ENCODE measurements at places on chromosomes 11 and 22.

- no peak for DNase-seq
These were observed 2.0 kb upstream of the FJX1 start for GRCh38 chr11:35615921-35616900.

- no peak for DNase-seq
These were observed 406.2 kb upstream of the CADM1 start for GRCh38 chr11:115910379-115910778.

DNA sequence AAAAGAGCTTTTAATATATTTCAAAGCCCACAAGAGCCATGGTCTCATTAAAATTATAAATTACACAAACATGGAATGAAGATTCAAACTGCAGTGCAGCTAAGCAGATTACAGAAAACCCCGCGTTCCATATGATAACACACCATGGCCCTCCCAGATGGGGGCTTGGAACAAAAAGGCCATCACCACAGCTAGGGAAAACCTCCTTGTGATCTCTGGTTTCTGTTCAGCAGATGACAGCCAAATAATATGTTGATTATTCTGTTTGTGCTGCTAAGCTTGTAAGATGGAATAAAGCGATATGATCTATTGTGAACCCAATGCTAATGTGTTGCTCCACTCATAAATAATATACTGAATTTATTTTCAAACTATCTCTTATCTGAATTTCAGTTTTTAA is 28.5 kb downstream of the IMMP1L start:
- no peak for DNase-seq

DNA sequence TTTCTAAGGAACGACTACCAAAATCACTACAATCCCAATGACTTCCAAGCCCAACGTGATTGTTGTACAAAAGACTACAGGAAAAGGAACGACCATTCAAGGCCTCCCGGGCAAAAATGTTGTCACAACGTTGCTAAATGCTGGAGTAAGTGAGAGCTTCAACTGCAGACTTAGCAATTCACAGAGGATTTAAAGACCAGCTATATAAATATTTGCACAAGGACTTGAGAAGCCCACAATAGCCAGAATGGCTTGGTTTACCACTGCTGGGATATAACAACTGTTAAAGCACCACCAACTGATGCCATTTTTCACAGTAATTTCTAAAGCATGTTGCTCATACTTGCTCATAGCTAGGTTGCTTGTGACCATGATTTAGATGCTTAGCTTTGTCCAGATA is 78.3 kb downstream of the EMSY start:
- no peak for DNase-seq

DNA sequence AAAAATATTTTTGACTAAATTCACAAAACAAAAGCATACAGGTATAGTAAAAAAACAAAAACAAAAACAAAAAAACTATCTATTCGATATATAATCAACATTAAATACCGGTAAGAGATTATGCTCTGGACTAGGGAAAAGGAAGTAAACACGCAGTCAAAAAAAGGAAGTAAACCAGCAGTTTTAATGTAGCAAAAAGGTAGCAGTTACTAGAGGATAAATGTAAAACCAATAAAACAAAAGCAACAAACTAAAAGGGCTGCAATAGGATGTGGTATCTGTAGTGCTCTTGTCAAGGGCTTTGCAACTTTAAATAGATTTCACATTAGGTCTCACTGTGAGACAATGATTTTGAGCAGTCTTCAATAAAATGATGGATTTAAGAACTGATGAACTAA is 2.4 kb downstream of the TRIM22 start:
- DNase-seq: no peak

DNA sequence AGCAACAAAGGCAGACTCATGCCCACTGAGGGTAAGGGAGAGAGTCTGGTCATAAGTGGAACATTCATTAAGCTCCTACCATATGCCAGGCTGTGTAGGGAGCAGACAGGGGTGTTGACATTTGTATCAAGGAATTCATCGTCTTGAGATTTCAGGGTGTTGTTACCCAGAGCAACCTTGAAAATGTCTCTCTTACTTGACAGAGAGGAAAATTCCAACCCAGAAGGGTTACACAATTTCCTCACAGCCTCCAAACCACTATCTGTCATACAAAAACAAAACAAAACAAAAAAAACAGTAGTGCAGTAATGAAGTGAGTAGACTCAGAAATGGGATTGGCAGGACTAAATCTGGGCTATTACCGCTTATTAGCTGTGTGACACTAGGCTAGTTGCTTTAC is 113.2 kb downstream of the MIAT start:
- DNase-seq: no peak

DNA sequence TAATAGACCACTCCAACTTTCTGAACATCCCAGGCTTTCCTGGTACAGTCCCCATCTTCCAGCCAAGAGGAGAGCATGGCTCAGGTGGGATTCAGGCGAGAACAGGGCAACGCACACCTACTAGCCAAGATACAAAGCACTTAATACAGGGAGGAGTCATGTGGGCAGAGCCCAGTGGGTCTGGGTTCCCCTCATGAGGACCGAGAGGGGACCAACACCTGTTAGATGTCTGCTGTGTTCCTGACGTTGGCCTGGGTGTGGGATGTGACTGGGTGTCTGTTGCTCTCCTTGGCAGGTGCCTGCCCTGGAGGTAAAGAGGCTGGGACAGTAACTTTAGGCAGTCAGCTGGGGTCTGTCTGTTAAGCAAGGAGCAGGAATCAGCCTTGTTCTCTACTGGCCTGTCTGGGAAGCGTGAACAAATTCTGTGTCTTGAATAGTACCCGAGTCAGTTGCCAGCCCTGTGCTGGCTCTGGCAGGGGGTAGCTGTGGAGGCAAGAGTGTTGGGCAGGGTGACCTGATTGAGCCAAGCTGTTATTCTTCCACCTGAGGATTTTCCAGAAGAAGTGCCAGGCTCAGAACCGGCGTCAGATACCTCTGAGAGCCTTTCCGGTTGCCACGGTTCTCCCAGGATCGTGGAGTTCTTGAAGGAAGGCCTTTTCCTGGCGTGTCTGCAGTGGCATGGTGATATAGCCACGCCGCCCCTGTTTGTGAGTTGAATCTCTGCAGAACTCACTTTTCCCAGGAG is 56.3 kb downstream of the BCR start:
- DNase-seq: no peak

GRCh38 chr11:20518323-20518834 is 81.0 kb upstream of the SLC6A5 start:
- no peak for DNase-seq

DNA sequence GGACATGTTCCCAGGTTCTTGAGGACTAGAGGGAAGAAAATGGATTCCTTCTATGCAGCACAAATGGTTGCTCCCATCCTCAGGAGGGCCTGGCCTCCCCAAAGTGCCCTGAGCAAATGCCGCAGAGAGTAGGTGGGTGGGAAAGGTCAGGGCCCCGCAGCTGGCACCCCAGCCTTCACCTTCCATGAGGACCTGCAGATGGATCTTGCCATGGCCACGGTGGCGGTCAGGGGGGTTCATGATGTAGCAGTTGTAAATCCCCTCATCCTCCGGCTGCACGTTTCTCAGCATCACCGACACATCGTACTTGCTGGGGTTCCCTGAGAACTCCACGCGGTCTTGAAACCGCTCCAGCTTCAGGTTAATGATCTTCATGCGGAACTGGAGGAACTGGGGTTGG is 8.5 kb downstream of the SCN2B start:
- DNase-seq: no peak

- DNase-seq: no peak
These were observed 40.0 kb downstream of the TST start for GRCh38 chr22:36979016-36979910.

DNA sequence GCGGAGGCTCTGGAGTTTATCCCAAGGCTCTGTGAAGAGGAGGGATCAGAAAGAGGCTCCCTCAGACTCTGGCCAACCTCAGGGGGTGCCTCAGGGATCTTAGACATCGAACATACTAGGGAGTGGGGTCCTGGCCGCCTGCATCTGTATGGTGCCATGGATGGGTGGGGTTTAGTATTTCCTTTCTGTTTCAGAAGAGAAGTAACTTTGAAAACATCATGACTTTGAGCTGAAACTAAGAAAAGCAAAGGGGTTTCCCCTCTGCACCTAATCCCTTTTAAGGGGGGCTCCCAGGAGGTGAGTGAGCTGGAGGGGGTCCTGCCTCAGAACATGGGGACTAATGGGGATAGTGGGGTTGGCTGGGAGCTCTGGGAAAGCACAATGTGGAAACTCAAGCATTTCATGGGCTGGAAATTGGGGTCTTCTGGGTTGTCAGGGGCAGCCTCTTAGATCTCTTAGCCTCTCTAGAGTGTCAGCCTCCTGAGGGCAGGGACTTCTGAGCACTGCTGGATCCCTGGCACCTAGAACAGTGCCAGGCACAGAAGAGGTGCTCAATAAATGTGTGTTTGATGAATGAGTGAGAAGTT is 11.8 kb upstream of the SSTR3 start:
- no peak for DNase-seq

GRCh38 chr11:117256573-117256972 is 24.1 kb downstream of the RNF214 start:
- DNase-seq: no peak

DNA sequence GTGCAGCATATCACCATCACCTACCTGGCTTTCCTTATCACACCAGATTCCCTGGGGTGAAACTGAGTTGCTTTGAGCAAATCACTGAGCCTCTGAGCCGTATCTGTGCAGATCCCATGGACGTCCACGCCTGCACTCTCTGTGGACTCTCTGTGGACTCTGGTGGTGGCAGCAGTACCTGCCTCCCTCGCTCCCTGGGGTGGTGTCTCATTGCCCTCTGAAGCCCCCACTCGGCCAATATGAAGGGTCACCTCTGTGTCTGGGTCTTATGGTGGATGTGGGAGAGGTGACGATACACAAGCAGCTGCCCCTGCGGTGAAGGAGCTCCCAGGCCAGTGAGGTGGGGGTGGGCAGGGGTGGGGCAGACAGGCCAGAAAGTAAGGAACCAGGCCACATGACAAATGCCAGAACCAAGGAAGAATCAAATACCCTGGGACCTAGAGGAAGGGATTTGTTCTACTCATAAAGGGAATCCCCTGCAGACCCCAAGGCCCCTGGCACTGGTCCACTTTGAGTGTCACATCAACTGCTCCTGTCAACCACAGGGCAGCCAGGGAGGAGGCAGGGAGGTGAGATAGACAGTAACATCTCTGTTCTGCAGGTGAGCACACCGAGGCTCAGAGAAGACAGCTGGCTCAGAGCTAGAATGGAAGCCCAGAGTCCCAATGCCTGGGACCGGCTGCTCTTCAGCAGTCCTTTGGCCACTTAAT is 9.2 kb upstream of the CHST1 start:
- DNase-seq: no peak

GRCh38 chr11:116242006-116242405 is 530.8 kb downstream of the BUD13 start:
- no peak for DNase-seq

DNA sequence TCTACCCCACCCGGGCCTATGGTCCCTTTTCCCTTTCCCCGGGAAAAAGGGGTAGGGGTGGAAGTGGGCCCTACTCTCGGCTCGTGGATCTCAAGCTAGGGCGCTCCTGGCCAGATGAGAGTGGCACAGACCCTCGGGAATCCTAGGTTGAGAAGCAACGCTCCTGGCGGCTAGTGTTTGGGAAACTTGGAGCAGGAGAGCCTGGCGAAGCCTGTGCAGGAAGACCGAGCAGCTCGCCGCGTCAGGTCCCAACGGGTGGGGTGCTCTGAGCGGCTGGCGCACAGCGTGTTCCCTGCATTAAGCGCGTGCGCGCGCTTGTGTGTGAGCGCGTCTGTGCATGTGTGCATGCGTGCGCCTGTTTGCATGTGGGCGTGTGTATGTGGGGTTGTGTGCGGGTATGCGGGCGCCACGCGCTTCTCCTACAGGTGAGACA is 7.1 kb upstream of the FLI1 start:
- no peak for DNase-seq

- DNase-seq: no peak
These were observed 35.9 kb downstream of the EFCAB6 start for GRCh38 chr22:43776081-43776670.

DNA sequence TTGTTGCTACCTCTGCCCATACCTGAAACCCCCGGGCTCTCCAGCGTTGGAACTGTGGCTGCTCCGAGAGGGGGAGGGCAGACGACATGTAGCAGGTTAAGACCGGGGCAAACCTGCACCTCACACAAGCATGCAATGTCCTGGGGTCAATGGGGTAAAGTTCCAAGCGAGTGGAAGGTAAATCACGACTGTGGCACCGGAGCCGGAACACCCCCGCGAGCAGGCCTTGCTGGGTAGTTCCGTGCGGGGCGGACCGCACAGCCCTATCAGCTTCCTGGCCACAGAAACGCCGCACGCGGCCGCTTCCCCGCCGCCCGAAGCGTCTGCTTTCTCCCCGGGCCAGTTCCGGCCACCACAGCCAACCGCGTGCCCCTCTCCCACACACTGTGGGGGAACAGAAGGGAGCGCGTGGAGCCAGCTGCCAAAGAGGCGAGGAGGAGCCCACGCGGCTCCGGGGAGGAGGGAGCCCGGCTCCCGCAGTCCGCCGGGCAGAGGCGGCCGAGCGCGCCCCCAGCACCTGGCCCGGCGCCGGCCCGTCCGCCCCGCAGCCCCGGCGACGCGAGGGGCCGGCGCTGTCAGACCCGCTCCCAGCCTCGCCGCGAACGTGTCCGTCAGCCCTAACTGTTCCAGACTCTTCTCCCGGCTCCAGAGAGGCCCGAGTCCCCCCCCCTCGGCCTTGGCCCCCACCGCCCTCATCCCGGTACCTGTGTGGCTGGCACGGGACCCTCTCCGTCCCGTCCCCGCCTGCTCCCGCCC is 1.6 kb downstream of the SPTBN2 start:
- DNase-seq: no peak

GRCh38 chr11:73317803-73318202 is 9.7 kb downstream of the ARHGEF17 start:
- DNase-seq: no peak

- DNase-seq: no peak
These were observed 547 bp downstream of the TUBA8 start for GRCh38 chr22:18110954-18111758.

DNA sequence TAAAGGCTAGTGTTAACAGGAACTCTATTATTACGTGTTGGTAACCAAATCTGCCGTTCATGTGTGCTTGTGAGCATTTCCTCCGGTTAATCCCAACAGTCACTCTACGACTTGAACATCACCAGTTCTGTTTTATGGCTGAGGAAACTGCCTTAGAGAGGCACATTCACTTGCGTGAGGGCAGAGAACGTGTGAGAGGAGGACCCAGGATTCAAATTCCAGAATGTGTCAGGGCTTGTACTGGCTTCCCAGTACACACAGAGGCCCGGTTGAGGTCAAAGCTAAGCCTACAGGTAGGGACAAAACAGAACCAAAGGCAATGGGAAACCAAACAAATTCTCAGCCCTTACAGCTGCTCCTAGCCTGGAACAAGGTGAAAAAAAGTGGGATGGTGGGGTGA is 66.9 kb upstream of the TENM4 start:
- DNase-seq: no peak

GRCh38 chr22:26956371-26956770 is 299.0 kb downstream of the MIAT start:
- no peak for DNase-seq

All from stimulated activated CD8-positive, alpha-beta memory T cell treated with anti-CD3 and anti-CD28 coated beads, Interleukin-7, amount 100 ng/mL, for 1 hour (primary cell).